ENCODE measurements at places on chromosomes 3 and 15.

DNA sequence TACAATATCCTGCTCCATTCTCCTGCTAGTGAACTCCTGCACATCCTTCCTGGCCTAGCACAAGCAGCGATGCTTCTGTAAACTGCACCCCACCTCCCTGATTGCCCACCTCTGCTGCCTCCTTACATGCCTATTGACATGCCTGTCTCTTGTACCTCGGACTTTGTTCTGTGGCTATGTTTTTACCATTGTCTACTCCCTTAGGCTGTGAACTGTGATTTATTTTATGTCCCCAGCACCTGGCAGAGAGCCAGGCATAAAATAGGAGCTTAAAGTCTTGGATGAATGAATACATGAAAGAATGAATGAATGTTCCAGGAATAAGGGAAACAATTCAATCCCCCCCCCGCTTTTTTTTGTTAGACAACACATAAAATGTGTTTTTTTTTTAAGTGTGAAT, 210.0 kb downstream of the MYRIP start:
- DNase-seq = no peak

- no peak for DNase-seq
Measured at GRCh38 chr3:151035072-151035471, 50.4 kb upstream of the MED12L start.

DNA sequence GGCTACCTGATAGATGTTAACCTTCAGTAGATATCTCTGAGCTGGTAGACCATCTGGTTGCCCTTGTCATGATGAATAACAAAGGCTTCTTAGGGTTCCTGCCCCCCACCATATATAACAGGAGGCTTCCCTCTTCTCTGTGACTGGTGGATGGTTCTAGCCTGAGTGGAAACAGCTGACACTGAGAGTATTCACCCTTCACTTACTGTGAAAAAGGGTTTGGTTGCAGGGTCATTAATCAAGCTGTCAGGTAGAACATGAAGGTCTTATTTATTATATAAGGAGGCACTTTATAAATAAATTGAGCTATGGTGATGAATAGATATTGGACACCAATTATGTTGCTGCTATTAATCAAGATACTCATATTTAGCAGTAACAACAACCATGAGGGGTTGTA, 58.6 kb downstream of the CACNA2D3 start:
- no peak for DNase-seq

- DNase-seq = no peak
Measured at GRCh38 chr15:74873756-74874424, 725 bp upstream of the SCAMP2 start.

GRCh38 chr3:47848599-47849117, 45.7 kb downstream of the DHX30 start:
- DNase-seq = no peak

DNA sequence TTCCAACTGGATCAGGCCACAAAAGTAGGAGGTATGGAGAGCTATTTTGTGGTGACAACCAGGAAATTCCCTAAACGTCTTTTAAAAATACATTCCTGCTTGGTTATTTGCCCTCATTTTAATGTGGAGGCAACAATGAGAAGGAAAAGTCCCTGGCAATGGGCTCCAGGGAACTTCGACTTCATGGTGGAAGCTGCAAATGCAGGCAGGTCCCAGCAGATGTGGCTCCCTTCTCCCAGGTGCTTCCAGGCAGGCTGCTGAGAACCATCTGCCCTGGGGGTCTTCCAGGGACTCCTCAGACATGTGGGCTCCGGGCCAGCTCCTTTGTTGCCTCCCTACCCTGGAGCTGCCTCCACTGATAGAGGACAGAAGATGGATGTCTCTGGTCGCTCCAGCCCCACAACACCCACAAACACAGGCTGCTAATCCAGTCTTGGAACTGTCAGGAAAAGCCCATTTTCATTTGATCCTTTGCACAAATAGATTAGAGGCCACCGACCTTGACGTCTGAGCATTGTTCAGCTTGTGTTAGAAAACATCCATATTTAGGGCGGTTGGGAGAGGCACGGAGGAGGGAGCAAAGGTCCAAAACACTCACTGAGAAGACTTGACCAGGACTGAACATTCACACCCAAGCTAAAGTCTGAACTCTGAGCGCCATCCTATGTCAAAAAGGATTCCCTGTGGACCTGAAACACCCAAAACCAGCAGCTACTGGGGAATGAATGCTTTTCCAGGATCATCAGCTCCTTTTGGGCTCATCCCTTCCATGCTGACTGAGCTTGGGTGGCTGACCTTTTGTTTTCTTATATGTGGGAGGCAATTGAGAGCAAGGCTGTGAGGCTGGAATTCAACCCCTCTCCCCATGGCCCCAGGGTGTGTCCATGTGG, 30.2 kb upstream of the SLCO2A1 start:
- no peak for DNase-seq

DNA sequence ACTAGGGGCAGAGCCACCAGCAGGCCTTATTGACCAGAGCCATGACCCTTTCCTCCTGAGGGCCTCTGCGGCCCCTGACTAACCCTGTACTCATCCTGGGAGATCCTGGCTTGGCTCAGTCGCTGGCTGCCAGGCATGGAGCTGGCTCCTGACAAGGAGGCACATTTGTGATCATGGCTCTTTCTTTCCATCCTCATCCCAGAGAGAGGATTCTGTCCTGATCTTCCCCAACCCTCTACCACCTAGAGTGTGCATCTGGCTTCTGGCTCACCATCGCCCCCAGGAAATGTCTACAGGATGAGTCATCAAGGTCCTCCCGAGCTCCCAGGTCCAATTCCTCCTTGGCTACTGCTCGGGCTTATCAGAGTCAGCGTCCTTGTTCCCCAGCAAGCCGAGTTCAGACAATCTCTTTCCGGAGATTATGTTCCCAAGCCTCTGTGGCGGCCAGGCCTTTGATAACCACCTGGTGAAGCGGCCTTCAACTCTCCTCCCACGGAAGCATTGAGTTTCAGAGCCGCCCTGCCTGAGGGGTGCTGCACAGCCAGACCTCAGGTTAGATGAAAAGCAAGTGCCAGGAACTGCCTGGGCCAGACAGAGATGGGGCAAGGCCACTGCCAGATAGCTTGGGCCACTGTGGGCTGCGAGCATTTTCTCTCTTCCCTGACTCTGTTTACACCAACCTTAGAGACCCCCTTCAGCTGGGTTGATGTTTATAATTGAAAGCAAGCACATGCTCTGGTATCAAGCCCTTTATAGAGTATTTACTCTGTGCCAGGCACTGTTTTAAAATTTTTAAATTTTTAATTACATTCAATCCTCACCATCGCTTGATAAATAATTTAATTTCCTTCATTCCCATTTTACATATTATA, 44.3 kb upstream of the MRPS22 start:
- DNase-seq = no peak

DNA sequence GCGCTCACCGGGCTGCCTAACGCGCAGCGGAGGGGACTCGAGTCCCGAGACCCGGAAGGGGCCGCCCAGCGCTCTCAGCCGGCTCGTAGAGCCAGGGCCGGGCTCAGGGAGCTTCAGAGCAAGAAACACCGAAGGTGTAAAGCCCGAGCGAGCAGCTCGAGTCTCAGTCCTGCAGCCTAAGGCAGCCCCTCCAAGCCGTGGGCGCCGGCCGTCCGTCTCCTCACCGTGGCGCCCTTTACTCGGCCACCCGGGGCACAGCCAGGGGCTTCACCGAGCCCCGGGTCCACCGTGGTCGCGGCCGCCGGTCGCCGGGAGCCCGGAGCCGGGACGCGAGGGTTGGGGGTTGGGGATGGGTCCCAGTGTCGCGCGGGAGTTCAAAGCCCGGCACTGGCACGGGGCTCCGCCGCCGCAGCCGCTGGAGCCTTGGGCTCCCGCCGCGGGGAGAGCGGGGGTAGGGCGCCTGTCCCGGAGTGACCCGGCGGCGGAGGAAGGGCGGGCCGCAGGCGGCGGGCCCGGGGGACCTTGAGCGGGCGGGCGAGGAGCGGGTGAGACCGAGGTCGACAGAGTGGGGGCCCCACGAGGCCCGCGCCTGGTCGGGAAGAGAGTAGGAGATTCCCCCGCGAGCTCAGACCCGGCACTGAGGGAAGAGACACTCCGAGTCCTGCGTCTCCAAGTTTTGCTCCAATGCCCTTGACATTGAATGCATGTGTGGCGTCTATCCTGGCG, 26.9 kb upstream of the THRB start:
- DNase-seq = no peak

Measured in stimulated activated naive CD4-positive, alpha-beta T cell treated with Interleukin-2 at 50 U/mL for 16 hours (primary cell).